Effector memory CD8-positive, alpha-beta T cell (primary cell): ENCODE measurements at places on chromosomes 2 and 18.

- no peak for DNase-seq
These were observed 926.5 kb upstream of the KLHL29 start for GRCh38 chr2:22458440-22458839.

GRCh38 chr2:194319222-194319992, 1337.6 kb upstream of the SLC39A10 start:
- no peak for DNase-seq

- DNase-seq: no peak
These were observed 67.3 kb upstream of the ACAA2 start for GRCh38 chr18:49880661-49881060.

- DNase-seq: no peak
These were observed 63.1 kb downstream of the CAB39 start for GRCh38 chr2:230775737-230776136.

DNA sequence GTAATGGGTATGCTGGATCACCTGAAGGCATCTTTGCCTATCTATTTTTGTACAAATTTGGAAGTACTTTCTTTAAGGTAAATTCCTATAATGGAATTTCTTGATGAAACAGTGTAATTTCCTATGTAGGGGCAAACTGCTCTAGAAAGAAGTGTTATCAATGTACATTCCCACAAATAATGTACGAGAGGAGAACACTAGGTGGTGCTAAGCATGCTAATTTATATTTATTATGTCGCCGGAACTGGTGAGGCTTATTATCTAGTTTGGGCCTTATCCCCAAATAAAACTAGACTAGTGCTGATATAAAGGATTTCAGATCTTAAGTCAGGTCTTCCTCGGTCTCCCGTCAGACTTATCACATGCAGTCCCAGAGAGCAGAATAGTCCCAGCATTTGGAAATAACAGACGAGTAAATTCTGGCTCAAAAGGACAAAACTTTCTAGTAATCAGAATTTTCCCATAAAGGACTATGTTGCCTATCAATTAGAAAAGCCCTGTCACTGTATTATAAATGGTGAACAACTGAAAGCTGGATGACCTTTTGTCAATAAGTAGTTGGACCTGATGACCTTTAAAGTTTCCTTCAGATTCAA, 86.9 kb upstream of the RBBP8 start:
- DNase-seq: no peak

GRCh38 chr2:168604252-168604651, 148.2 kb downstream of the CERS6 start:
- no peak for DNase-seq

DNA sequence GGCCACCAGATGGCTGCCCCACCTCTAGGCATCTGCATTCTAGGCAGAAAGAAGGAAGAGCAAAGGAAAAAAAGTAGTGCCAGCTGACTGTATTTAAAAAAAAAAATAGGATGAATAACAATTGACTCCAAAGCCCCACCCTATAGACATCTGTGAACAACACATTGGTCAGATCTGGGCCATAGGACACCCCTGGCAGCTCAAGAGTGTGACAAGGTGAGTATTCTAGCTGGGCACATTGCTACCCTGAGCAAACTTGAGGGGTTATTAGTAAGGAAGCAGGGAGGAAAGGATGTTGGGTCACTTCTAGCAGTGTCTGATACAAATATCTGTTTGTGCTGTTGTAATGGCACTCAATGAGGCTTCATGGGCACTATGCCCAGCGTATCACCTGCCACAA, 58.6 kb upstream of the NPAS2 start:
- no peak for DNase-seq

DNA sequence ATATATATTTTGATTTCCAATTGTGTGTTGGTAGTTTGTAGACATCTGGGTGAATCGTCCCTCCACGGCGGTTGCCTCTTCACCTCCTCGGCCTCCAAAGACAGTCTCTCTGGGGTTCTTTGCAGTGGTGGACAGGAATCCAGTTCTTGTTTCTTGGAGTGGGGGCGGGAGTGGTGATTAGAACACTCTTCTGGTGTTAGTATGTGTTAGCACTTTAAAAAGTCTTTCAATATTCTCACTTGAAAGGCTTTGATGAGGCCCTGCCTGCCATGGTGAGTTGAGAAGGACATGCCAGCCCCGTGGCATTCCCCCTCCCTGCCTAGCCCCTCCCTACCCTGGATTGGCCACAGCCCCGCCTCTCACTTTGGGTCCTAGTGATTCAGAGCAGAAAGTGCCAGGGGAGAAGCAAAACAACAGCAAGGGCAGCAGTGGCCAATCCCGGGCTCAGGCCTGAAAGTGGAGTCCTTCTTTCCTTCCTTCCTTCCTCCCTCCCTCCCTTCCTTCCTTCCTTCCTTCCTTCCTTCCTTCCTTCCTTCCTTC, 316.8 kb upstream of the HS6ST1 start:
- DNase-seq: no peak

- DNase-seq: no peak
These were observed 9.1 kb upstream of the MALT1 start for GRCh38 chr18:58662118-58662517.

GRCh38 chr2:119574864-119575263, 30.6 kb downstream of the CFAP221 start:
- no peak for DNase-seq

GRCh38 chr2:215419113-215419512, 16.8 kb downstream of the FN1 start:
- DNase-seq: no peak

DNA sequence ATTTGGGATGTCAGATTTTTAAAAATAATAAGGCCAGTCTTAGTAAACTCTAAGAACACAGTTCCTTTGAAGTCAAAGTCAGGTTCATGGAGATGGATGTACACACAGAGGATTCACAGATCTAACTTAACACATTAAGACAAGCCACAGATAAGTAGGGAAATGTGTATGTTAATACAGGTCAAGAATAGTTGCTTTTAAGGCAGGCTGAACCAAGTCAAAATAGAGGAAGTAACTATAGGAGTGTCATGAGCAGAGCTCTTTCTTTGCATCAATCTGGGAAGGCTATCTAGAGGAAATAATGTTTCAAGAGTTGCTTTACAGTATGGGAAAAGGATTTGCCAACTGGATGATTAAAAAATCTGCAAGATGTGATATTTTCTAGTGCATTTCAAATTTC, 128.0 kb upstream of the FBXO11 start:
- no peak for DNase-seq

DNA sequence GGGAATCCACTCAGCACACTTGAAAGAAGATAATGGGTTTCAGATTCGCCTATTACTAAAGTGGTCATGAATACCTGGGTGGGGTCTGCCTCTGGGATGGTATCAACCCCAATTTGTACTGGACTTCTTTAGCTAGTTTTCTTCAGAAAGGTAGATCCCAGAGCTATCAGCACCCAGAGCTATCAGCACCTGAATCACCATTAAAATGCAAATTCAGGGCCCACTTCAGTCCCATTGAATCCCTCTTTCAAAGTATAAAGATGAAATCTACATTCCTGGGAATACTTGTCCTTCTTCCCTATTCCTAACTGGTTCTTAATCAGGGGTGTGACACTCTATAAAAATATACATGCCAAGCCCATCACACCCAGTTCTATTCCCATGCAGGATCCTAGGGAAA, 914.3 kb downstream of the DCC start:
- DNase-seq: no peak

DNA sequence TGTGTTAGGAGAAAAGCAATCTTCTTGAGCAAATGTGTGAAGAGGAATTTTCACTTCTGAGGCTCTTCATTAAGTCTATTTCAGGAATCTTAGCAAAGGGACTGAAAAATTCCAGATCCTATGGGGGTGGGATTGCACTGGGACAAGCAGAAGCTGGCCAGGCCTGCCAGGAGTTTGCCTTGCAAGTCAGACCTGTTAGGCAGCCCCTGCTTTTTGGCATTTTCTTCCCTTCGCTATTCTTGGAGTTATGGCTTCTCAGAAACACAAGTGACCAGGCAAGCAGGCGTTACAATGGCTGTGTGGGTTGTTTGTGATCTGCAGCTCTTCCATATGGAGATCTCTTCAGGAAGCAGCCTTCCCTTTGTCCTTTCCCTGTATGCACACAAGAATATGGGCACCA, 8.0 kb upstream of the CCDC85A start:
- DNase-seq: no peak

DNA sequence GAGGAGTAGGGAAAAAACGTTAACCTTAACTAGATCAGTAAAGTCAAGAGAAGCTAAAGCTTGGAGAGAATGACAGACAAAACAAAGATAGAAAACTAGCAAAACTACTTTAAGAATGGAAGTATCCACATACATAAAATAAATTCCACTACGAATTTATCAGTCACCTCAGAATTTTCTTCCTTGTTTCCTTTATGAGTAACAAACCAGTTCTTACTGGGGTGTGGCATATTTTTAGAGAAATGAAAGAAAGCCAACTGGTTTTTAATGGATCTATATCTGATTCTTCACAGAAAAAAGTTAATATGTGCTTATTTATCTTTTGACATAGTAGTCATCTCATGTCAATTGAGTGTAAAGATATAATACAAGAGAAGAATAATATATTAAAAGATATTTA, 2033.7 kb upstream of the CELF4 start:
- no peak for DNase-seq

GRCh38 chr2:58715344-58715743, 474.2 kb upstream of the FANCL start:
- no peak for DNase-seq

DNA sequence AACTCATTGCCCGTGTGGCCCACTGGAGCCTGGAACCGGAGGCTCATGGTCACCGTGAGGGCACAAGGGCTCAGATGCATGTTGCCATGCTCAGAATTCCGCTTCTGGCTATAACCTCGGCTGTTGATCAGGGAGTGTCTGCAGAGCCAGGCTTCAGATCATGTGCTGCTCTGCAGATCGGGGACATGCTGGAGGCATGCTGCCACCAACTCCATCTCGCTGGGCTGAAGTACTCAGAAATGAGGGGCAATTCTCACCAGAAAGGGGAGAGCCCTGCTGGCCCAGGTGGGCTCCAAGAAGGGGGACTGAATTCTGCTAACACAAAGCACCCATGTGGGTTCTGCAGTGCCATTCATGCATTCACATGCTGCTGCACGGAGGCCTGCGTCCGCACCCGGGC, 269.2 kb upstream of the PXDN start:
- no peak for DNase-seq

DNA sequence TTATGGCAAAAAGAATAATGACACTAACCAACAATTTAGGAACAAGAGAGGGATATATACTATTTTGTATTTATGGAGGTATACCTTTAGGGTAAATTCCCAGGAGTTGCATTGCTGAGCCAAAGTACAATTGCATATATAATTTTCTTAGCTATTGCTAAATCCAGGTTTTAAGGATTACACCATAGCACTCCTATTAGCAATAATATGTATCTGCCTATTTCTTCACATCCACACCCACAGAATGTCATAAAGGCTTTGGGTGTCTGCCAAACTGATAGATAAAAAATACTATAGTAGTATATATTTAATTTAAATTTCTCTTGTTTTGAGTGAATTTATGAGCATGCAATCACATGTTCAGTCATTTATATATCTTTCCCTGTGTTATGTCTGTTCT, 11.5 kb upstream of the SERPINB13 start:
- DNase-seq: no peak

- DNase-seq: no peak
These were observed 72.4 kb upstream of the KIF5C start for GRCh38 chr2:148802448-148803220.

DNA sequence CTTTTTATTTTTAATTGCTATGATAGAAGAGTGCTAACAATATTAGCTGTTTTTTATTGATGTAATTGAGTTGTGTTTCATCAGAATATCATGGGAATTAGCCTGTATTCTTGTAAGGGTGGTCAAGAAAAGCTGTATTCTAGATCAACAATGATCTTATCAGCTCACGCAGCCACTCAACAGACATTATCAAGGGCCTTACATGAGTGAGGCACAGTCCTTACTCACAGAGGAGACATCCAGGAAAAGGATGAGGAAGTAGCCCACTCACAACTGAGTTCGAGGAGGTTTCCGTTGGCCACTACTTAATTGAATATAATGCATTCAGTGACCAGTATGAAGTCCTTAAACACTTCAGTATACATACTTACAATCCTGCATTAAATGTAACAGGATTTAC, 152.5 kb downstream of the AFF3 start:
- DNase-seq: no peak

DNA sequence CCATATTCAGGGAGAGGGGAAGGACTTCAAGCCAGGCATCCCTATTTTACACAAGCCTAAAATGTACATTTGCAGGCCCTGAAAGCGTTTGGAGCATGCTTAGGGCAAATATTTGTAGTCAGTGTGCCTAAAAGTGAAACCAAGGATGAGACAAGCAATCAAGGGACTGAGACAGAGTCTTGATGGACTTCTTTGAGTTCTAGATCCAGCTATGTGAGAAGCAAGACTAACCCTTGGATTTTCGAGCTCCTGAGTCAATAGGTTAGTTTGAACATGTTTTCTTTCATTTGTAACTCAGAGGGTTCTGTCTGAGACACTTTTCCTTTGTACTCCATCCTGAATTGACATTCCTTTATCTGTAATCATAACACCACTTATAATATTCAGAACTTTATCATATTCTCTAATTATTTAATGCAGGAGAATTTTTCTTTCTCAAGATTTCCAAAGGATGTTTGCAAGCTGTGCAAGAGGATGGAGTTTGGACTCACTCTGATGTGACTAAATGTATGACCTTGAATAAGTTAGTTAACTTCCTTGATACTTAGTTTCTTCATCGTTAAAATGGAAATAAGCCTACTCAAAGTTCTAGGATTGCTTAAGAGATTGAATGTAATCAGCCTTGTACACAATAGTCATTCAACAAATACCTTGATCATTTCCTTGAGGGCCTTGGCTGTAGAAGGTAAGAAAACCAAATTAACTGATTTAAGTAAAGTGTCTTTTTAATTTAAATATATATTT, 1237.8 kb upstream of the ZEB2 start:
- DNase-seq: no peak

DNA sequence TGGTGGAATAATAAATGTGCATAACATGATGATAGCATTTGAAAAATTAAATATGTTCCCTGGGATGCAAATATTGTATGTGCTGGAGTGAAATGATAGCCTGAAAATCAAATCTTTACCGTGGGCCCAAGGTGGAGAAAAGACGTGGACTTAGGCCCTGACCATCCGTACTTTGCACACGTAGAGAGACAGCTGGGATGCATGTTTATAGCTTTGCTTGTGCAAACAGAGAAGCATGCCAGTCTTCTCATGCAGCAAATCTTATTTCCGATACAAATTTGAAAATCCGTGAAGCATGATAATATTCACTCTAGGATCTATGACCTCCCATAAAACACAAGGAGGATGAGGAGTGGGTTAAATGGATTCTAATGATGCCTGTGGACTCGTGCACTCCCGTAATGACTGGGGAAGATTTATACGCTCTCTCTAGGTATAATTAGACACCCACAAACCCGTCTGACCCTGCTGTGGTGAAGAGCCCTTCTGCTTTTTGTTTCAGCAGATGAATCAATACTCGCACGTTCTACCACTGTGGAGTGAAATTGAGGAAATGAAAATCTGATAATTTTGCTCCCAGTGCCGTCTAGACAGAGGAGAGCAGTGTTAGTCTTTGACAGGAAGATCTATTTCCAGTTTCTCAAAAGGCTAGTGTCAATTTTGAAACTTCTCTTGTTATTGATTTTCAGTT, 810.3 kb upstream of the SALL3 start:
- no peak for DNase-seq
